ENCODE measurements at places on chromosomes 11 and 22.

DNA sequence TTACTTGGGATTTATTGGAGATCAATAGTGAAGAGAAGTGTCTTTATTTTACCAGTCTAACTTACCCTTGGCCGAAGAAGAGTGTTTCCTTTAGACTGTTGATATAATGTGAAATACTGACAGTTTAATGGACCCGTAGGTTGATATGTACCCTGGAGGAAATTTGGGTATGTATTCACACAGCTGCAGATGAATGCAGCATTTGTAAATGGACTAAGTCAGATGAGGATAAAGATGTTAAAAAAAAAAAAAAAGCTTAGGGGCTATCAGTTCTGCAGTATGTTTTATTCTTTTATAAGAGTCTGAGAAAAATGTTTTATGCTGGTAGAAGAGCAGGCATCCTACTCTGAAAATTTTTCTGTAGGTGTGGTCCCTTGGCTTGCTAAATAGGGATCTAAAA, 2.7 kb downstream of the REXO2 start:
- no peak for DNase-seq

DNA sequence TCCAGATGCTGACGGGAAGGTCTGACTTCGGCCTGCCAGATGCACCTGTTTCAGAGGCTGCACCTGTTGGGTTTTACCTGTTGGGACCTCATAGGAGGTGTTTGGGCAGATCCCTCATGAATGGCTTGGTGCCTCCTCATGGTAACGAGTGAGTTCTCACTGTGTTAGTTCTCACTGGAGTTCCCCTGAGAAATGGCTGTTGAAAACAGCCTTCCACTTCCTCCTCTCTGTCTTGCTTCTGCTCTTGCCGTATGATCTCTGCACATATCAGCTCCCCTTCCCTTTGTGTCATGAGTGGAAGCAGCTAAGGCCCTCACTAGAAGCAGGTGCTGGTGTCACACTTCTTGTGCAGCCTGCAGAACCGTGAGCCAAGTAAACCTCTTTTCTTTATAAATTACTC, 207.6 kb upstream of the SEZ6L start:
- no peak for DNase-seq

- DNase-seq, result no peak
These were observed 82.4 kb downstream of the FANCF start for GRCh38 chr11:22543261-22543660.

- DNase-seq, result no peak
These were observed at the start of gene CNIH2 for GRCh38 chr11:66277471-66278362. CNIH2 (plus strand) TSS chr11:66278175; CDS start chr11:66278457, 282 bp downstream.

- no peak for DNase-seq
These were observed 22.2 kb downstream of the PTPRJ start for GRCh38 chr11:48002561-48002960.

DNA sequence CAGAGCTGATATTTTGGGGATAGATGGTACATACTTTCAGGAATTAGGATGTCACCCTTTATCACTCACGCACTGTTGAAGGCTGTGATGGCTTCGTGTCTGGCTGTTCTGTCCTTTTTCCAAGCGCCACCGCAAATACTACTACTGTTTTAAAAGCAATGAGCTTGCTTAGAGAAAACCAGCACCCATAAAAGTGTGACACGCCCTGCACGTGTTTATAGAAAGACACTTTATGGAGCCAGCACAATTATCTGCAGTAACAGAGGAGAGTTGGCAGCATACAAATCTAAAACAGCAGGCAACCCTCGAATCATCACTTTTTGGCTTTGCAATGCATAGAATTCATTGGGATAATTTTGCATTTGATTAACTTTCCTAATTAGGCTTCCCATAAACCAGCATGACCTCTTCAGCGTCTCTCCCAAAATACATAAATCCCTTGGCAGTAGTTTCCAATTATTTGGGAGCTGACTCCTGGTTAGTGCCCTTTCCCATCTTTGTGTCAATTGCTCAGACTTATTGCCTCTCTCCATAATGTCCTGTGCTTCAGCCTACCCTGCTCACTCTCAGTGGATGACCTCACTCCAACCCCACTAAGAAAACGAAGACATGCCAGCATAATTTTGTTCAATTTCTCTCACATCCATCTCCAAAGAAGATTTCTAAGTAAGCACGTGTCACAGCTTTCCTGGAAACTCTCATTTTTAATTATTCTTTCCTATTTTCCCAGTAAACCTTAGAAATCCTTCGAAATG, 118.7 kb upstream of the LARGE1 start:
- DNase-seq, result no peak

DNA sequence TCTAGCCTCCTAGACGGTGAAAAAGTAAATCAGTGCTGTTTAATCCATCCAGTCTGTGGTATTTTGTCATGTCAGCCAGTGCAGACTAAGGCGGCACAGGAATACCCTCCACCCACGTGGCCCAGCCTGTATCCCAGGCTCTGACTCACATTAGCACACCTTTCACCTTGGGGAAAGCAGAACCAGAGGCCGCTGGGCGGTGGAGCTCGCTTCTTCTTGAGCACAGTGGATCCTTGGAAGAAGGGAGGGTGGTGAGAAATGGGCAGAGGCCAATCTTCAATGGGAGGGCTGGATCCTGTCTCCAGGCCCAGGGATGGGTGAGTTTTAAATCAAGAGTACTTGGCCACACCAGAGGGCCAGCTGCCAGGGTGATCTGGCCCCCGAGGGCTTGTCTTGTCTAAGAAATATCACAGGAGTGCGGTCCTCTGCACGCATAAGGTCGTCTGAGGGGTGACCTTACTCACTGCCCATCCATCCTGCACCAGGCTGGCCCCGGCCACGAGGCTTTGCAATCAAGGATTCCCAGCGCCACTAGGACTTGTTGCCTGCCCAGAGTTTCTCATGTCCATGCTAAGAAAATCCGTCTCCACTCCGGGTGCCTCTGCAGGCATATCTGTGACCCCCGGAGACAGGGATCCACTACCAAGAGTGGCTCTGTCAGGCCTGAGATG, 658.5 kb downstream of the BRD1 start:
- no peak for DNase-seq

- DNase-seq, result no peak
These were observed 9.1 kb downstream of the PRR33 start for GRCh38 chr11:1882265-1883238.

DNA sequence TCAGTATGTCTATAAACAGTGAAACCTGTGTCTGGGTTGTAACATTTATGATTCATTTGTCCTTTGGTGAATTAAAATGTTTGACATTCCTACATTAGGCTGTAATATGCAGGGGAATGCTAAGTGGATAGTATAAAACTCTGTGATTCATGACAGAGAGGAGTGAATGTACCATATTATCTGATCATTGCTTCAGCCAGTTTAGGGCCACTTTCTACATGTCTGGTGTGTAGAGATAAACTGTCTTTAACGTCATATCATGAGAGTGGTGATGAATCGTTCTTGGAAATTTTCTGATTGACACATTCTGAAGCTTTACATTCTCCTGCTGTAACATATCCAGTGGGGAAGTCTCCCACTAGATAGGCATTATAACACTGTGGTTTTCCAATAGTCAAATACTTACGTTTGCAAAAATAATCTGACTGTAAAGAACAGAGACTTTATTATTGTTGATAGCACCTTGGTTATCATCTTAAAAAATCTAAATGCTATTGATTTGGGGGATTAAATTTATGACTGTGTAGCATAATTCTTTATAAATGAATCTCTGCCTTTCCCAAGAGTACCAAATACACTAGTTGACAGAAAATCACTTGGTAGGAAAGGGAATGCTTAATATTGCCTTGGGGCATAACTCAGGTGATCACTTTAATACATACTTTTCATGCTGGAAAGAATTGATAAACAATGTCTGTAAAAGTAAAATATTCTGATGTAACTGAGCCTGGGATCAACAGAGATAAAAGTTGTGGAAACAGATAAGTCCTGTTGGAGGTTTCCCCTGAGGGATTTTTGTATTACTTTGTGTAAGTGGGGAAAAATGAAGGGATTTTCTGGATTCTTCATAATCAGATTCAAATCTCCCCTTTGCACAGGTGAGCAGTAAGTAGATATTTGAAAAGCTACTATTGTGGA, 427.9 kb downstream of the JRKL start:
- no peak for DNase-seq

DNA sequence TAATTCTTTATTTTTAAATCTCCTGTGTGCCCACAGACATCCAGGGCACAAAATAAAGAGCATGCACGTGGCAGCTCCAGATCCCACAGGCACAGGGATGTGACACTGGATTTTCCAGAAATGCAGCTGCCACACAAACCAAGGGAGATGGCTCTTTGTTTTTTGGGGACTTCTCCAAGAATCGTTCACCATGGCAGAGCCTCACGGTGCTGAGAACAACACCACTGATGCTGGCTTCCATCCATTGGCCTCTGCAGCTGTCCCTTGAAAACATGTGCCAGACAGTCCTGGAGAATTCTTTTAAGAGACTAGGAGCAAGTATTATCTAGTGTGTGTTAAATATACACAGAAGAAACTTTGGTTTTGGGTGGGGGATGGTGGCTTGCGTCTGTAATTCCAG, 108.4 kb upstream of the SLC22A12 start:
- no peak for DNase-seq

DNA sequence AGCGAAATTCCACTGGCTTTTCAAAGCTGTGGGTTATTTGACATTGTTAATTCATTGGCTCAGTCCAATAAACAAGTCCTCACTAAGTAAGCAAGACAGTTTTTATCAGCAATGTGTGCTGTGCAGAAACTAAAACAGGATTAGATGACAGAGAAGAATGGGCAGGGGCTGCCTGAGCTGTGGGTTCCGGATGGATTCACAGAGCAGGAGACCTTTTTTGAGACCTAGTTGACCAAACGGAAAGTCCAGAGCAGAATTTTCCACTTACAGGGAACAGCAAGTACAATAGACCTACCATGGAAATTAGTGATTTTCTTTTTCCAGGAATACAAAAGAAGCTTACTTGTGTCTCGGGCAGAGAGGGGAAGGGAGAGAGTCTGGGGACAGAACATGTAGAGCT, 5.2 kb upstream of the KDM4F start:
- no peak for DNase-seq

GRCh38 chr11:102287964-102288724, 29.1 kb upstream of the BIRC3 start:
- peak; percentile 87 for DNase-seq

- DNase-seq, result no peak
These were observed 19.0 kb upstream of the LRRC32 start for GRCh38 chr11:76689313-76690260.

DNA sequence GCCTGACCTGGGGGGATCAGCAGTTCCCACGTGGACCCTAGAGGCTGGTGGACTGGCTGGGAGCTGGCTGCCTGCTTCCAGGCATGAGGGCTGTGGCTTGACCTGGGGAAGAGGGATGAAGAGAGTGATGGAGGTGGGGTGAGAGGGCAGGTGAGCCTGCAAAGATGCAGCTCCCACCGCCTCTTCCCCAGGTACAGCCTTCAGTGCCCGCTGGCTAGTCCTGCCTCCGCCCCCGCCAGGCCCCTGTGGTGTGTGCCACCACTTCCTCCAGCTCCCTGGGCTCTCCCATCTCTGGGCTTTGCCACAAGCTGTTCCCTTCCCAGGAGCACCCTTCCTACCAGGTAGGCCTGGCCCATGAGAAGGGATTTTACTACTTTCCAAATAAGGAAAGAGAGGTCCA, 19.1 kb downstream of the PARVG start:
- DNase-seq, result no peak

DNA sequence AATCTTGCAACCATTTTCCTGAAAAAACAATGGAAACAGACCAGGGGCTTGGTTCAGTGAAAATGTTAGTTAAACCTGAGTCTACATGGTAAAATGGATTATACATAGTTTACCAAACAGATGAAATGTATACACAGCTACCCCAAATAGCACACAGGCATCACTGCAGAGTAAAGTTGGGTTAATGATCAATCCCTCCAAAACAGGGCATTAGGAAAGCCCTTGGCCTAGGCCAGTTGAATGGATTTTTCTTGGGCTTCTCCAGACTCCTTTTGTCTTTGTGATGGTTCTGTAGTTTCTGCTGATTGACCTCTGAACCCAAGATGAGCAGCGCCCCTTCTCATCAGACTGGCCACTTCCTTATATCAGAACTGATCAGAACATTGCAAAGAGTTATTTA, 173.5 kb downstream of the RRAS2 start:
- DNase-seq, result no peak

GRCh38 chr11:86610559-86611341, 61.7 kb downstream of the ME3 start:
- DNase-seq, result no peak

- peak; percentile 79 for DNase-seq
These were observed 5.3 kb upstream of the CREB3L1 start for GRCh38 chr11:46271875-46272815.

All from spinal cord (tissue), 10 donors.